NCI-H2171 (cell line): ENCODE measurements at places on chromosomes 4 and X.
A peak's percentile ranks its signal among the peaks of the same experiment; 100 is the strongest.

- DNase-seq, result no peak
Observed at GRCh38 chrX:275476-275966, 5.7 kb upstream of the PLCXD1 start.

- DNase-seq, result no peak
Observed at GRCh38 chr4:143294310-143294709, 42.4 kb upstream of the GAB1 start.

DNA sequence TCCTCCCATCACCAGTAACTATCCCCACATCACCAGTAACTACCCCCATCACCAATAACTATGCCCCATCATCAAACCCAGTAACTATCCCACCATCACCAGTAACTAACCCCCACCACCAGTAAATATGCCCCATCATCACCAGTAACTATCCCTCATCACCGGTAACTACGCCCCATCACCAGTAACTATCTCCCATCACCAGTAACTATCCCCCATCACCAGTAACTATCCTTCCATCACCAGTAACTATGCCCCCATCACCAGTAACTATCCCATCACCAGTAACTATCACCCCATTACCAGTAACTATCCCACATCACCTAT is 2.9 kb downstream of the ASMTL start:
- DNase-seq, result no peak

GRCh38 chrX:38086451-38087215 is 80.3 kb downstream of the SYTL5 start:
- no peak for DNase-seq

DNA sequence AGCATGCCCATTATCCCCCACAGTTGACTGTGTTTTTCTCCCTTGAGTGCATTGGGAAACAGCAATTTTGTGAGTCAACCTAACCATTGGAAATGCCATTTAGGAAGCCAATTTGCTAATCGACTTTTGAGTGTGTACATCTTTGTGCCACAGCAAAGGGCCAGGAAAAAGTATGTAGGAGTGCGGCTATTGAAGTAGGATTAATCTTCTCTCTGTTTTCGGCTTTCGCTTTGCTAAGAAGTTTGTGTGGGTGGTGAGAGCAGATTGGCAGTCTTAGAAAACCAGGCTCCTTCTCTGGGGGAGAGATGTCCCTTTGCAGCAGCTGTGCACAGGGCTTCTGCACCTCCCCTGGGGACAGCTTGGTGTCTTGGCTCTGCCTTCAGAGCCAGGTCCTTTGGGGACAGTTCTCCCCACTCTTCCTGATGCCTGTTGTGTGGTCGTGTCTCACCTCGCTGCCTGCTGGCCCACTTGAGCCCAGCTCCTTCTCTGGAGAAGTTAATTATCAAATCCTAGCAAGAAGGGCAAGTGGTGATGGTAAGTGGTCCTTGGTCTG is 74.5 kb downstream of the GEMIN8 start:
- no peak for DNase-seq

- DNase-seq, result no peak
Observed at GRCh38 chrX:108275732-108276131, 162.5 kb downstream of the COL4A6 start.

DNA sequence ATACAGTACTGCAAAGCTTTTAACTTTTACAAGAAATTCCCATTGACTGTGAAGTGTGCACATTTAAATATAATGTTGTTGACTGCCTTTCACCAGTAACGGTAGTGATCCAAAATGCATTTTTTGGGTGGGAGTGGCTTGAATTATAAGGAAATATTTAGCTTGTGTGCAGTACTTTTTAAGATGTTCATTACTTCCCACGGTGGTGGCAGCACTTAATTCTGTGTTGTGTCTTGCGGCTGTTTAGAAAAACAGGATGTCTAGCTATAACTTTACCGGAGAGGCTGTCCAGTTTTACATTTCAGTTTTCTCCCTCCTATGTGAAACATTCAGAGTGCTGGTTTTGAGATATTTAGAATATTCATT is 1.7 kb downstream of the TMEM131L start:
- DNase-seq, result no peak

DNA sequence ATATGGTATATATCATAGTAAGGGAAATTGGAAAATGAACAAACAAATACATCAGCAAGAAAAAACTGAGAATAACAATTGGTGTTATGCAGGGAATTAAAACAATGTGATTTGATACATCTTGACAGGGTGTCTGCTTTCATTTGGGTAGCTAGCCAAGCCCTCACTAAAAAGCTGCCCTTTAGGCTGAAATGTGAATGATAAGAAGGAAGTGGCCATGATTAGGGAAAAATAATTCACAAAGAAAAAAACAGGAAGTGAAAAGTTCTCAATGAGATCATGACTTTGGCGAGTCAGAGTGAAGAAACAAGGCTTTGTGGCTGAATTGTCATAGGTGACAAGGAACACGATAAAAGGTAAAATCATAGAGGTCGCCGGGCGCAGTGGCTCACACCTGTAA is 675.8 kb upstream of the SLIT2 start:
- no peak for DNase-seq

- no peak for DNase-seq
Observed at GRCh38 chr4:10334506-10335028, 122.7 kb downstream of the ZNF518B start.

- DNase-seq, result no peak
Observed at GRCh38 chr4:153651116-153651515, 33.0 kb upstream of the TLR2 start.

DNA sequence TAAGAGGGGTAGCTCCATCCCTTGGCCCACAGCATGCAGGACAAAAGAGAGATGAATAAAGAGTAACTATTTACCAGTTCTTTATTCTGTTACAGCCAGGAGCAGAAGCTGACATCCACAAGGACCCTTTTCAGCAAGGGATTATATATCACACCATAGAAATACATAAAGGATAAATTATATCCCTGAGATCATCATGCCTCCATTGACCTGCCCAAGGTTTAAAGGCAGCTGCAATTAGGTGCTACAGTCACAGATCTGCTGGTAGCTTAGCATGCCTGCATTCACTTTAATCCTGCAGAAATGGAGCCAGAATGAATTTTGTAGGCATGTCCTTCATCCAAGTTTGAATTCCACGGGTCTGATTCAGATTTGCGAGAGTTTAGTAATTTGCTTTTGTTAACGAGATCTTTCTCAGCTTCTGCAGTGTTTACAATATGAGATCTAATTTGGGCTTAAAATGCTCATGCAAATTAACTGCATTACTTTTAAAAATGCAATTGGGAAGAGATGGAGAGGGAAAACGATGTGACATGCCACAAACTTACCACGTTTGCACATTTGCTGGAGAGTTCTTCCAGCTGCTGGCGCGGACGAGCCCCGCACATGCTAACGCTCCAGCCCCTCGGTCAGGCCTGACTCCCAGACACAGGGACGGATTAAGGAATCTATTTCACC is 327.0 kb upstream of the NOCT start:
- no peak for DNase-seq

GRCh38 chrX:123184866-123185276 is 793 bp downstream of the GRIA3 start:
- no peak for DNase-seq

DNA sequence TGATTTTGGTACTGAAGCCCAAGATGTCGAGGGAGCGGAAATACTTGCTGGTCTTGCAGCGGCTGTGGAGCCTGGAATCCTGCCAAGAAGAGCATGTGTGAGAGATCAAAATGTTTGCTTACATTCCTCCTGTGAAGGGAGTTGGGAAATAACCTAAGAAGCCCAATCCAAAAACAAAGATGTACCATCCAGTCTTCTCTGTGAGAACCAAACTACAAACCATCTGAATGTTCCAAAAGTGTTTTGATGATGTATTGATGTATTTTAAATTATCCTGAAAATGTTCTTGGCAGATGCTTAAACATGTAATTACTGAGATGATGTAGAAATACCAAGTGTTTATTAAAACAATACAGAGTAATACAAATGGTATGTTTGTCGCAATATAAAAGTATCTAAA is 10.1 kb upstream of the ADH1A start:
- peak; percentile 63 for DNase-seq

DNA sequence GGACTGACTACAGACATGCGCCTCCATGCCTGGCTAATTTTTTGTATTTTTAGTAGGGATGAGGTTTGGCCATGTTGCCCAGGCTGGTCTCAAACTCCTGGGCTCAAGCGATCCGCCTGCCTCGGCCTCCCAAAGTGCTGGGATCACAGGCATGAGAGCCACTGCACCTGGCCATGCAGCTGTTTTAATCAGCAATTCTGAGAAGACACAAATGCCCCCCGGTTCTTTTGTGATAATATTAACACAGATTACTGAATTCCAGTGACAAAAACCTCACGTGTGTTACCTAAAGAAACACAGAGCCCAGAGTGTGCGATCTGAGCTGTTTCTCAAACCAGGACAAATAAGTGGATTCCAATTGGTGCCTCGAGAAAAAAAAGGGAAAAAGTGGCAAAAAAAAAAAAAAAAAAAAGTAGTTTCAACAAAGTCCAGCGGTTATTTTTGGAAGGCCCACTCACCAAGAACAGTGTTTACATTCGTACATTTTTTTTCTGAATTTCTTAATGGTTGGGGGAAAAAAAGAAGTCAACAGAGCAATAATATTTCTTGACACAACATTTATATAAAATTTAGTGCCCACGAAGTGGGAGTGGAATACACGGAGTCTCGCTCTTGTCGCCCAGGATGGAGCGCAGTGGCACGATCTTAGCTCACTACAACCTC is 17.2 kb downstream of the DHRSX start:
- no peak for DNase-seq

GRCh38 chr4:147586637-147587036 is 30.6 kb upstream of the TMEM184C start:
- no peak for DNase-seq

GRCh38 chr4:107699466-107700206 is 20.4 kb downstream of the PAPSS1 start:
- DNase-seq, result no peak

GRCh38 chrX:48715072-48715471 is 18.5 kb downstream of the SUV39H1 start:
- peak; percentile 68 for DNase-seq

DNA sequence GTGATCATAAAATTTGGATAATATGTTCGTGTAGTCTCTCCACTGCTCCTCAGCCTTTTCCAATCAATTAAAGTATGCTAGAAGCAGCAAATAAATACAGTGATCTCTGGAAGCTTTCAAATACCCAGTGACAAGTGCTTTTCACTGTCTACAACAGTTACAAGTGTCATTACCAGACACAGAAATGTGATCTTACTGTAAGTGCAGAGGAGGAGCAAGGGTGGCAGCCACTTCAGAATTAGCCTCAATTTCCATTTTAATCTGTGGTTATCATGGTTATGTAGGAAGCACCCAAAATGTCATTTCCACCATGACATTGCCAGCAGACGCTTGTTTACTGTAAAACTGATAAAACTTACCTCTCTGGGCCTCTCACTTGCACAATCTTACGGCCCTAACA is 133.9 kb upstream of the ADAMTS3 start:
- no peak for DNase-seq
